ENCODE measurements at places on chromosomes 6 and 20.
A peak's percentile ranks its signal among the peaks of the same experiment; 100 is the strongest.

DNA sequence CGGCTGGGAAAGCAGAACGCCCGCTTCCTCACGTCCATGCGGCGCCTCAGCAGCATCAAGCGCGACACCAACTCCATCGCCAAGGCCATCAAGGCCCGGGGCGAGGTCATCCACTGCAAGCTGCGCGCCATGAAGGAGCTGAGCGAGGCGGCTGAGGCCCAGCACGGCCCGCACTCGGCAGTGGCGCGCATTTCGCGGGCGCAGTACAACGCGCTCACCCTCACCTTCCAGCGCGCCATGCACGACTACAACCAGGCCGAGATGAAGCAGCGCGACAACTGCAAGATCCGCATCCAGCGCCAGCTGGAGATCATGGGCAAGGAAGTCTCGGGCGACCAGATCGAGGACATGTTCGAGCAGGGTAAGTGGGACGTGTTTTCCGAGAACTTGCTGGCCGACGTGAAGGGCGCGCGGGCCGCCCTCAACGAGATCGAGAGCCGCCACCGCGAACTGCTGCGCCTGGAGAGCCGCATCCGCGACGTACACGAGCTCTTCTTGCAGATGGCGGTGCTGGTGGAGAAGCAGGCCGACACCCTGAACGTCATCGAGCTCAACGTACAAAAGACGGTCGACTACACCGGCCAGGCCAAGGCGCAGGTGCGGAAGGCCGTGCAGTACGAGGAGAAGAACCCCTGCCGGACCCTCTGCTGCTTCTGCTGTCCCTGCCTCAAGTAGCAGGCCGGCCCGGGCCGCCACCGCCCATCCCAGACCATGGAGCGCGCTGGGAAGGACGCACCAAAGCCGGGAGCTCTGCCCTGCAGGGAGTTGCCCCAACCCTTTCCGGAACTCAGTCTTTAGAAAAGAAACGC is 36.7 kb downstream of the STX11 start:
- DNase-seq = no peak

DNA sequence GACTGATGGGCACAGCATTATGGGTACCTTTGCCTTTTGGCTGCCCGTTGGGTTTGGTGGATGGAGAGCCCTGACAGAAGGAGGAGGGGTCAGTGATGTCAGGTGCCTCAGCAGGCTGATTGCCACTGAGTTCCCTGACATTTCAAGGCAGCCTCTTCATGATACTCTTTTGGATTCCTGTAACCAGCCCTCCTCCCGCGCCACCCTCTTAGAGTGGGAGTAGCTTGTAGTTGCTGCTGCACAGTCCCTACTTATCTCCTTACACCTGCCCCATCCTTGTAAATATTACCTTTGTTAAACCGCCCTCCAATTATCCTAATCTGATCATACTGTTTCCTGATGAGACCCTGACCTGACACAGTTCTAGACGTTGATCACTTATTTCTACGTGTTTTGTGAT is 140.0 kb downstream of the CFAP61 start:
- no peak for DNase-seq

- no peak for DNase-seq
Measured at GRCh38 chr20:4009309-4009708, 6.0 kb downstream of the RNF24 start.

DNA sequence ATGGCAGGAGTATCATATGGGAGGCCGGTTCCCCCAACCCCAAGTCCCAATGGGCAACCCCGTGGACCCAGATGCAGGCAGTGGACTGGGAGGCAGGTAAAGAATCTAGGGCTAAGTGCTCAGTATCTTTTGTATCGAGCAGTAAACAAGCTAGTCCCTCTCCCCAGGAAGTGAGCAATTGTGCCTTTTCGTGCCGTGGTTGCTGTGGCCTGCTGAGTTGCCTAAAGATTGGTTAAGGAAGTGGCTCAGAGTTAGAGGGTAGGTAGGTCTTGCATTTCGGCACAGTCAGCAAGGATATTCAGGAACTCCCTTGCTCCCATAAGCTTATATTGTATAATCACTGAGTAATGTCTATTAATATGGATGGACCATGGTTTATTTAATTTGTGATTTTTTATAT is 1.3 kb upstream of the DNAH8 start:
- DNase-seq = peak; percentile 15

DNA sequence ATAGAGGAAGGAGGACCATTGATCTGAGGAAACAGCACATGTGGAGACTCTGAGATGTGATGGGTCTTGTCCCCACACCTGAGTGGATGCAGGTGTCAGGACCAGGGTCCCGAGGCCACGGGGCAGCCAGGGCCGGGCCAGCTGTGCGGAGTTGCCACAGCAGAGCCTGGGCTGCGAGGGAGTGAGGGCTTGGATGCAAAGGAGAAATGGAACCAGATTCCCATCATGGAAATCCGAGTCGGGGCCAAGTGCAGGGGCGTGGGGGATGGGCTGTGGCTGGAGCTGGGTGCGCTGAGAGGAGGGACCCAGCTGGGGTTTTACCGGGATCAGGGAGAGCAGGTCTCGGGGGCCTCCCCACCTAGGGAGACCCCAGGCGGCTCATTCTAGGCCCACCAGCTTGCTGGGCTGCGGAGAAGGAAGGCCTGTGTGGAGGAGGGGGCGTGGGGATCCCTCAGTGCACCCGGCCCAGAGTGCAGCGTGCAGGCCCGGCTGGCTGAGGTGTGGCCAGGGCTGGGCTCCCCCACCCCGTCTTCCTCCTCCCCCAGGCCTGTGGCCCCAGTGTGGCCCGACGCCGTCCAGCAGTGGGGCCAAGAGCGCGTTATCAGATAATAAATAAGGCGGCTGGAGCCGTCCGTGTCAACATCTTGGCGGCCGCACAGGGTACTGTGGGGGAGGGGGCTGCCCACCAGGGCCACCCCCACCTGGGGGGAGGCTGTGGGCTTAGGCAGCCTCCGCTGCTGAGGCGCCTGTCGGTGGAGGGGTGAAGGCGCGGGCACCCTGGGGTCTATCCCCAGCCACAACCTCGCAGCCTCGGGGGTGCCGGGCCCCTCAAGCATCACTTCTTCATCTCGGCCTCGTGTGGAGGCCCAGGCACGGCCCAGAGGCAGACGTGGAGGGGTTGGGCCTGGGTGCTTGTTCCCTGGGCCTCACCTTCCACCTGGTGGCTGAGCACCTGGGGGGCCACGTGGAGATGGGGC is 17.2 kb downstream of the GATA5 start:
- DNase-seq = no peak

- no peak for DNase-seq
Measured at GRCh38 chr6:13427801-13428582, 59.4 kb downstream of the GFOD1 start.

- DNase-seq = no peak
Measured at GRCh38 chr6:142543606-142544005, 241.8 kb downstream of the ADGRG6 start.

DNA sequence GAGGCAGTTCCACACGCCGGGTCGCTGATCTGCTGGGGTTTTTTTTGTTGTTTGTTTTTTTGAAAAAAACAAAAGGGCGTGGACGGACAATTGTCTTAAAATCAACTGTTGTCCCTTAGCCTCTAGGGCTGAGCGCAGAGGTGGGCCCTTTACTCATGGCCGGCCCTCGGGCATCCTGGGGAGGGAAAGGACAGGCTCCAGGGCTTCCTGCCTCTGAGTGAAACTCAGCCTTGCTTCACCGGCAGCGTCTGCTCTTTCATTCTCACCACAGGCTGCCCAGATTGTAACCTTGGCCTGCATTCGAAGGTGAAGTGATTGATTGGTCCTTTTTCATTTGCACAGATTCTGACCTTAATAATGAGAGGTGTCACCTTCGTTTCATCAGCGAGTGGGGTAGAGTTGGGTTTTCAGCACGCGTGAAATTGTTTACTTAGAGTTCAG is 797 bp downstream of the SMIM13 start:
- peak; percentile 82 for DNase-seq

- peak; percentile 82 for DNase-seq
Measured at GRCh38 chr20:44642203-44643153, 9.0 kb downstream of the ADA start.

DNA sequence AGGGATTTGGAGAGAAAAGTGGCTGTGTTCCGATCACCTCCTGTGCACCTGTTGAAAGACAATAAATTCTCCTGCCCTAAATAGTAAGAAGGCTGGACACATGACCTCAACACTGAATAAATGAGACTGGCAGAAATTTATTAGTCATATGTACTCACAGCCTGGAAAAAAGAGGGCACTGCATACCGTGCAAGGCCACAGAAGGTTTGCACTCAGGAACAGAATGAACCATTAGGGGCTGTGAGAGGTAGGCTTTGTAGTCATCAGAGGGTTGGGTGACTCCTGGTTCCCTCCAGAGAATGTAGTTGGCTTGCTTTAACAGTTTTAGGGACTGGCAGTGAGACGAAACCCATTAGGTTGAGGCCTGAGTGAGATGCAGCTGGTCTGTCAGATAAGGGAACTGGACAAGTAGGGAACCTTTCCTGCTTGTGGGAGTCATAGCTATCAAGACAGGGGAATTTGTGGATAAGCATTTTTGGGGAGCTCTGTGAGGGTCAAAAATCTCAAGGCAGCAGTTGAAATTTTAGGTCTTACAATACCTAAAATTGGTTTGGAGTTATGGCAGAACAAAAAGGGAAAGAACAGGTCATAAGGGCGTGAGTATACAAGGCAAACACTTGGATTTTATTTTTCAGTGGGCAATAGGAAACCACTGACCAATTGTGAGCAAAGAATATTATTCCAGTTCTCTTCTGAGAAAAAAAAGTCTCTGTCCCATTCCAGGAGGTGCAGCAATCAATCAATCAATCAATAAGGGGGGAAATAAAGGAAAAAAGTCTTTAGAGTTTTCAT is 67.9 kb upstream of the BTN3A2 start:
- DNase-seq = no peak

DNA sequence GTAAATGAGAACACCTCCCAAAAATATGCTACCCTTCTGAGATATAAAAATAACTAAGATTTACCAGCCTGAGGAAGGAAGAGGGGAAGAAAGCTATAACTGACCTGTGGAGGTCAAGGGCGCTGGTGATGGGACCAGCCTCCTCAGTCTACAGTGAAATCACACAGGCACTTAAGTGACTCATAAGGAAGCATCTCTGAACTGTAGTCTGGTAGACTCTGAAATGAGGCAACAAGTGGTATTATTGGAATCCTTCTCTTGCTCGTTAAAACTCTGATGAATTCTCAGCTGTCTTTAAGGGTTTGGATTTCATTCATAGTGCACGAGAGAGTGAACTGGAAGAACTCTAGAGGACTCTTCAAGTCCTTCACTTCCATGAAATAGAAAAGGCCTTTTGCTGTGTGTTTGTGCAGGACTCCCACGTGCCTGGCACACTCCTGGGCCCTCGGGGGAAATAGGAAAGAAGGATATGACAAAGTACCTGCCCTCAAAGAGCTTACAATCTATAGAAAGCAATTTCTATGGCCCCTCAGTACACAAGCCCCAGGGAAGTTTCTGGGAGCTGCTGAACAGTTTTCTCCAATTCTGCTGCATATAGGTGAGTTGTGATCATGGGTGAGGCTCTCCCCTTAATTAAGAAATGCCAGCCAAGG is 231.8 kb upstream of the RREB1 start:
- no peak for DNase-seq

GRCh38 chr6:30557683-30557981 is 537 bp downstream of the PRR3 start:
- no peak for DNase-seq

GRCh38 chr6:133623065-133623464 is 265.8 kb upstream of the TCF21 start:
- no peak for DNase-seq

DNA sequence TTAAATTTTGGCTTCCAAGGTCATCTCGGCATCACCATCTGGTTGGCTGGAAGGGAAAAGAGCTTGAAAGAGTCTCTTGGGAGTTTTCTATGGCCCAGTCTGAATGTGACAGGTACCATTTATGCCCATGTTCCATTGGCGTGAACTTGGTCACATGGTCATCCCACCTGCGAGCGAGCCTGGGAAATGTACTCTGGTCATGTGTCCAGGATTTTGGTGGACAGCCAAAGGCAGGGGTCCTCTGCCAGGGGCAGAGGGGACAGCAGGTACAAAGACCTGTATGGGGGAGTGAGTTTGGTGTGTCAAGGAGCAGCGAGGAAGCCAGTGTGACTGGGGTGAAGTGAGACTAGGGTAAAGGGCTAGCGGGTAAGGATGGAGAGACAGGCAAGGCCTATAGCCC is 112.6 kb downstream of the CDC5L start:
- DNase-seq = no peak

DNA sequence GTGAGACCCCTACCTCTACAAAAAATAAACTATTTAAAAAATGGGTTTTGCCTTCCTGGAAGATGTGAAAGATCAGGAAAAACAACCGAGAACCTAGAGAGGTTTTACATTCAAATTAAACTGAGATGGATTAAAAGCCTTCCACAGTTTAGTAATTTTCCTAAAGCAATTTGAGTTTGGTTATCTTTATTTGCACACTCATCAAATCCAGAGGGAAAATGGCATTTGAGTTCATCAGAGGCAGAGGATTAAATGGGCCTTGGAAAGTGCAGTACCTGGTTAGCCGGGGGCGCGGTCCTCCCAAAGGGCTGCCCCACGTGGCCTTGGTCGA is 157.0 kb upstream of the INSM1 start:
- DNase-seq = no peak

DNA sequence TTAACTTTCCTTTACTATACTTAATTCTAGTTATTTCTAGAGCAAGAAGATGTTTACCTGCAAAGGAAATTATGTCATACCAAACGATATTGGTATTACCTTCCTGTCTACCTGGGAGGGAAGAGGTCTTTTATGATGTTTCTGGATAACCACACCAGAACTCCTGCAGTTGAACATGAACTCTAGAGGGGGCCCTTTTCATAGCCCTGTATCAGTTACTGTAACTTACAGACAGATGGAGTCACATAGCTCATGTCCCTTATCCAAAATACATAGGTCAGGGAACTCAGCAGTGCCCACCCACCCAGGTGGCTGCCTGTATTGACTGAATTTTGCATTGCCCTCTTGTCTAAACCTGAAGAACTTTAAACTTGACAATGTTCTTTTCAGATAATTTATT is 35.1 kb upstream of the MYL9 start:
- peak; percentile 49 for DNase-seq

- no peak for DNase-seq
Measured at GRCh38 chr6:7157752-7158616, 50.2 kb downstream of the RREB1 start.

GRCh38 chr6:134282816-134283215 is 35.1 kb downstream of the SGK1 start:
- DNase-seq = no peak

- no peak for DNase-seq
Measured at GRCh38 chr20:37520419-37520955, 563 bp upstream of the NNAT start.

DNA sequence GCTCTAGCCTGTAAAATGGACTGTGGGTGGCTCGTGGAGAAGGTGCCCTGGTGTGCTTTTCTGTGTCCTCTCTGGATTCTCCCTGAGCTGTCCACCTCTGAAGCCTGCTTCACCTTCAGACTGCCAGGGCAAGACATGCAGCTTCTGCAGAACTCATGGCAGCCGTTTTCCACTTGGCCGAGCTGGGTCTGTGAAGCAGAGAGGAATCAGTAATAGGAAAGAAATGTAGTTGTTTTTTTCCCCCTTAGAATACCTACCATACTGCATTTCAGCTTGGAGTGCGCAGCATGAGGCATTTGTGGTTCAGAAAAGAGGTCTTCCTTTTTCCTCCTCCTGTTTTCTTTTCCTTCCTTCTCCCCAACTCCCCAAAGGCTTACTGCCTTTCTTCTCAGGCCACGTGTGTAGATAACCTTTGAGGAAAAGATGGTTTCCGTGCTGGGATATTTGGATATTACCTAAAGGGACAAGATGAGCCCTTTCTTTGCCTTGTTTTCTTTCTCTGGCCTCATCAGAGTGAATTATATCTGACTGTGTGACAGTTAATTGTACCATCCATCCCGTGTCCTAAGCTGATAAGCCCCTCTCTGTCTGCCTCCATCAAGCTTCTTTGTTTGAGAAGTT is 39.4 kb downstream of the RREB1 start:
- DNase-seq = no peak

GRCh38 chr20:61092251-61092650 is 159.8 kb upstream of the CDH4 start:
- no peak for DNase-seq

All from RPMI8226 (cell line).